Stimulated activated CD8-positive, alpha-beta memory T cell treated with anti-CD3 and anti-CD28 coated beads, Interleukin-4, amount 100 ng/mL, for 4 hours (primary cell): ENCODE measurements at places on chromosomes 5 and 9.

DNA sequence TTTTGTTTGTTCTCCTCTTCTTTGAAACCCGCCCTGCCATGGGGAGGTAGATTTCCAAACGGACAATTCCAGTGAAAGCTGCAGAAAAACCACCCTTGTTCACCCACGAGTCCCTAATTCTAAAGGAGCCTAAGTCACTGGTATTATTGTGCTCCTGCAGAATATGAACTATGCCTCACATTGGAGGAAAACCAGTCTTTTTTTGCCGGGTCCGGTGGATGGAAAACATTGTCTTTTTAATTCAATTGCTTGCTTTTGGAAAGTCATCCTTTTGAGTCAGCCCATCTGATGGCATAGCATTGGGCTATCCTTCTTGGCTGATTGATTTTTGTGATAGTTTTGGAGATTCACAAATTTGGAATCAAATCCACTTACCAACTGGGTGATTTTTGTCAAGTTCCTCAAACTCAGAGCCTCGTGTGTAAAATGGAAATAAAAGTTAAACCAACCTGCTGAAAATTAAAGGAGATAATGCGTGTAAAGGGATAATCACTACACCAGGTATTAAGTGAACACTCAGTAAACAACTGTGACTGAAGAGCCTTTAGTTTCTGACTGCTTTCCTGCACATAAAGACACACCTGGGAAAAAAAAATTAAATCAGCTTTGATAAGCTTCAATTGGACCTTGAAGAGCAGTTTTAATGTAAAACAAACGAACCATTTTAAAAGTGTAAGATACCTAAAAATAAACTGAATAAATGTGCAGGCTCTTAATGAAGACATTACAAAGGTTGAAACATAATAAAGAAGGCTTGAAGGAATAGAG lies 780 bp upstream of the CCNJL start:
- DNase-seq = no peak

DNA sequence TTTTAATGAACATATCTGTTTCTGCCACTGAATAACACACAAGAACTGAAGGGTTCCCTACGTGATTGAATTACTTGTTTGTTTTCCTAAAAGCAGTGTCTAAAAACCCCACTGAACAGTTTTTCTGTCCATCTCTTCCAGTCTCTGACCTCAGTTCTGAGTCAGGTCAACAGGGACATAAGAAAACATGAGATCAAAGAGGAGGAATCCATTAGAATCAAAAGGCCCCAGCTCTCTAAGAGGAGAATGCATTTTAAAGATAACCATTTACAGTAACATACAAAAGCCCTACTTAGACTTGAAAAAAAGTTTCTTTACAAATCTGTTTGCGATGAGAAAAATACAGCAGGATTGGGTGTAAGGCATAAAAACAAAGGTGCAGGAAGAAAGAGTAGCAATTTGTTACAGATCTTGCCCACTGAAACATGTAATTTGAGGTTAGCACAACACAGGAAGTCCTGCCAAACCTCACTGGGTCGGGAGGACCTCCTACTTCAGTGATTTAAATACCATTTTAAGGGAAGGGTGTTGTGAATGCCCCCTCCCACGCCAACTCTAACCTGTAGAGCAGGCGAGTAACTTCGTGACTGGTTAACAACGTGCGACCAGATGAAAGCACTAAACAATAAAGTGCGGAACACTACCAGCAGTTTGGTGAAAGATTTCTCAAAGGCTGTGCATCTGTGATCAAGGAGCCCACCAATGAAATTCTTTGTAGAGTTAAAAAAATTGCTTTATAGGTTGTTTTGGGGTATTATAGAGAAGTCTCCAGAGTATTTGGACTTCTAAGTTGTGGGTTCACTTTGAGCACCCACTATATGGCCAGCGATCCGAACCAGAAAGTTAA lies 1.3 kb downstream of the QSOX2 start:
- peak; percentile 39 for DNase-seq

GRCh38 chr9:107675351-107676259 lies 186.0 kb upstream of the KLF4 start:
- no peak for DNase-seq

DNA sequence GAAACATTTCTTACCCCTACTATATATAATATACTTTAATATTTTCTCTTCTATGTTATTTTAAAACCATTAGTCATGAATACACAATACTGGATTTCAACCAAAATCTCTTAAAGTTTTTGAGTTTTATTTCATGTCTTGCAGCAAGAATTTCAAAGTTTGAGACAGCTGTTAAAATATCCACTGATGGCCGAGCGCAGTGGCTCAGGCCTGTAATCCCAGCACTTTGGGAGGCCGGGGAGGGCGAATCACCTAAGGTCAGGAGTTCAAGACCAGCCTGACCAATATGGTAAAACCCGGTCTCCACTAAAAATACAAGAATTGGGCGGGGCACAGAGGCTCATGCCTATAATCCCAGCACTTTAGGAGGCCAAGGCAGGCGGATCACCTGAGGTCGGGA lies 59.7 kb upstream of the DAPK1 start:
- no peak for DNase-seq

- DNase-seq = no peak
Observed at GRCh38 chr5:116923344-116923743, 348.7 kb upstream of the SEMA6A start.

- DNase-seq = no peak
Observed at GRCh38 chr9:131303381-131304321, 14.1 kb downstream of the PLPP7 start.
